ENCODE measurements at places on chromosomes 3 and 15. TPM values are rescaled to one million over a fixed set of nuclear protein-coding genes. Genes with fewer than 3 reads are reported as not detected.

DNA sequence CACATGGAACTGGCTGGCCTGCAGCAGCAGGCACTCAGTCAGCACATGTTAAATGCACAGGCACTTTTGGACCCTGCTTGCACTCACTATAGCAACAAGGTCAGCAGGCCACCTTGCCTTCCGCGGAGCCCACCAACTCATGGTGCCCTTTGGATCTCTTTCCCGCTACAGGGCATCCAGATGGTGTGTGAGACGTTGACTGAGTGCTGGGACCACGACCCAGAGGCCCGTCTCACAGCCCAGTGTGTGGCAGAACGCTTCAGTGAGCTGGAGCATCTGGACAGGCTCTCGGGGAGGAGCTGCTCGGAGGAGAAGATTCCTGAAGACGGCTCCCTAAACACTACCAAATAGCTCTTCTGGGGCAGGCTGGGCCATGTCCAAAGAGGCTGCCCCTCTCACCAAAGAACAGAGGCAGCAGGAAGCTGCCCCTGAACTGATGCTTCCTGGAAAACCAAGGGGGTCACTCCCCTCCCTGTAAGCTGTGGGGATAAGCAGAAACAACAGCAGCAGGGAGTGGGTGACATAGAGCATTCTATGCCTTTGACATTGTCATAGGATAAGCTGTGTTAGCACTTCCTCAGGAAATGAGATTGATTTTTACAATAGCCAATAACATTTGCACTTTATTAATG, 85.0 kb downstream of the TGFBR2 start:
- no peak overlapping the region for H3K4me3 ChIP-seq
- H3K27me3 ChIP-seq, result no peaks in the 10 kb centered on the region
- peaks cover 8% of the 10 kb centered on the region for H3K36me3 ChIP-seq
- no peak overlapping the region for H3K27ac ChIP-seq
- peaks cover 36% of the 10 kb centered on the region for H3K4me1 ChIP-seq

- H3K36me3 ChIP-seq, result no peaks in the 10 kb centered on the region
- peaks cover 54% of the 10 kb centered on the region for H3K4me1 ChIP-seq
- H3K27me3 ChIP-seq, result no peaks in the 10 kb centered on the region
Observed at GRCh38 chr3:20074226-20075063, 34.2 kb downstream of the KAT2B start.

DNA sequence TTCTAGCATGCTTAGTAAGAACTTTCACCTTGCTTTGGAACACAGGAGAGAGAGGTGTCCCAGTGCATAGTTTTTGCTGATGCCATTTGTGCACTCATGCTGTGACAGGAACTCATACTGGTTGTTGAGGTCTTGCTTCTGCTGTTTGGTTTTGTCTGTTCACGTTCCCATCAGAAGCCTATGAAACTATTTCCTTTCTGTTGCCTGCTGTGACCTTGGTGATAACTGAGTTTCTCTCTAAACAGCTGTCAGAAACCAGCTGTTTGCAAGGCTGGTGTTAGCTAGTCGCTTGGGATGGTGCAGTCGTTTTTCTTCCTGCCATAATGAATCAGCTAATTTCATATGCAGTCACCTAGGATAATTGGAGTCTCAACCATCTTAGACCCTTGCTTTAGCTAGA, 724.1 kb downstream of the GRM7 start:
- no peaks in the 10 kb centered on the region for H3K36me3 ChIP-seq
- no peak overlapping the region for H3K4me3 ChIP-seq
- H3K27ac ChIP-seq, result no peak overlapping the region

The IQCB1 gene
- 47.2 TPM for total RNA-seq

GRCh38 chr3:108469126-108469525, 41.3 kb downstream of the MYH15 start:
- H3K27ac ChIP-seq, result no peak overlapping the region
- H3K4me1 ChIP-seq, result no peaks in the 10 kb centered on the region

The ITPKA gene
- 1.3 TPM for total RNA-seq

All from neural crest cell (in vitro differentiated cells).